ENCODE measurements at places on chromosomes 6 and 20. TPM values are rescaled to one million over a fixed set of nuclear protein-coding genes. Genes with fewer than 3 reads are reported as not detected.

GRCh38 chr20:42857446-42857845 lies 332.3 kb downstream of the PTPRT start:
- no peak overlapping the region for H3K4me3 ChIP-seq
- DNase-seq, result no peak
- H3K27ac ChIP-seq, result no peak overlapping the region
- H3K4me1 ChIP-seq, result no peaks in the 10 kb centered on the region
- H3K36me3 ChIP-seq, result no peaks in the 10 kb centered on the region
- no peaks in the 10 kb centered on the region for H3K27me3 ChIP-seq

- H3K4me1 ChIP-seq, result no peaks in the 10 kb centered on the region
- H3K36me3 ChIP-seq, result no peaks in the 10 kb centered on the region
- no peak overlapping the region for H3K27ac ChIP-seq
- no peak for DNase-seq
- H3K27me3 ChIP-seq, result no peaks in the 10 kb centered on the region
These were observed 94.4 kb upstream of the CD93 start for GRCh38 chr20:23180451-23180921.

DNA sequence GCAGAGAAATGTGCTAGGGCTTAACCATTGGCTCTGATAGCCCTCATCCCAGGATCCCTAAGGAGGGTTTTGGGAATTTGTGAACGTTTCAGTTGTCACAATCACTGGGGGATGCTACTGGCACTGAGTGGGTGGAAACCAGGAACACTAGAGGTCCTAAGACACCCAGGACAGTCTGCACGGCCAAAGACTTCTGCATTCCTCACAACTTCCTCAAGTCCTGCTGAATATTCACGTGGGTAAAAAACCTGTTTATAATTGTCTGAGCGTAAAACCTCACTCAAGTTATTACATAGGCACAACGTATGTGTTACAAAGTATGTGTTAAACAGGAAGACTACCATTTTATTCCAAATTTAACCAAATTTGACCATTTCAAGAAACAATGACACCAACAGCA lies 52.4 kb downstream of the GMDS start:
- H3K27ac ChIP-seq, result no peak overlapping the region
- no peaks in the 10 kb centered on the region for H3K4me1 ChIP-seq

- no peaks in the 10 kb centered on the region for H3K27me3 ChIP-seq
- peaks cover 1% of the 10 kb centered on the region for H3K36me3 ChIP-seq
- no peaks in the 10 kb centered on the region for H3K4me1 ChIP-seq
- no peak overlapping the region for H3K4me3 ChIP-seq
These were observed 12.1 kb downstream of the SS18L1 start for GRCh38 chr20:62155428-62156253.

DNA sequence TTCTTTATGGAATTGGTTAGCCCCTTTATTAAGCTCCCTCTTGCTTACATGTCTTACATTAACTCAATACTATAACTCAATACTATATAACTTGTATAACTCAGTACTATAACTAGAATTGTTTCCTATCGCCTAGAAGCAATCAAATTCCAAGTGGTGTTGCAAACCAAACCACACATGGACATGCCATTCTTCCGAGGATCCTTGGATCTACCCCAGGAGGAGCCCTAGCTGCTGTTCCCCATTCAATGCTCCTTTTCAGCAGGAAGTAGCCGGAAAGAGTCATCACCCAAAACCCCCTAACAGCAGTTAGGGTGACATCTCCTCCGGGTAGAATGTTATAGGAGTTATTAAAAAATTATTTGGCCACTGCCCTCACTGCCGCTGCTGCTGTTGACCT lies 40.5 kb downstream of the PLN start:
- H3K27ac ChIP-seq, result no peak overlapping the region
- H3K4me1 ChIP-seq, result no peaks in the 10 kb centered on the region
- H3K4me3 ChIP-seq, result no peak overlapping the region
- no peak for DNase-seq

DNA sequence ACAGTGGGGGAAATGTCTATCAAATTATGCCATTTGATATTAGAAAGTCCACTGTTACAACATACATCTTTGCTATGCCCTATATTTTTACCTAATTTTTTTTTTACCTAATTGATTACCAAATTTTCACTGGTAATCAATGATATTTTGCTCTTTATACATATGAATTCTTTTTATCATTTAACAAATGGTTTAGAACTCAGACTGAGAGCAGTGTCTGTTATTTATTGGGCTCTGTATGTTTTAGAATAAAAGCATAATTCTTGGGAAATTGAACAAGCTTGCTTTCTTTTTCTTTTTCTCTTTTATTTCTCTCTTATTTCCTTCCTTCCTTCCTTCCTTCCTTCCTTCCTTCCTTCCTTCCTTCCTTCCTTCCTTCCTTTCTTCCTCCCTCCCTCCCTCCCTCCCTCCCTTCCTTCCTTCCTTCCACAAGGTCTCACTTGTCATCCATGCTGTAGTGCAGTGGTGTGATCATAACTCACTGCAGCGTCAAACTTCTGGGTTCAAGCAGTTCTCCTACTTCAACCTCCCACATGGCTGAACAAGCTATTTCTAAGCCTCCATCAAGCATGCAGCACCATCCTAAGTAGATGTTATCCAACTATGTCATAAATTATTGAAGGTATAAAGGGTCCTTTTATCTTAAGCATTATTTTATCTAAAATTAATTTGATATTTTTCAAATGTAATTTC lies 911.7 kb upstream of the CITED2 start:
- H3K36me3 ChIP-seq, result no peaks in the 10 kb centered on the region
- no peak for DNase-seq
- no peak overlapping the region for H3K4me3 ChIP-seq
- no peak overlapping the region for H3K27ac ChIP-seq

- no peaks in the 10 kb centered on the region for H3K36me3 ChIP-seq
- DNase-seq, result peak; percentile 19
- no peaks in the 10 kb centered on the region for H3K27me3 ChIP-seq
- H3K4me3 ChIP-seq, result no peak overlapping the region
- H3K4me1 ChIP-seq, result no peaks in the 10 kb centered on the region
These were observed 687.9 kb upstream of the CITED2 start for GRCh38 chr6:140062043-140063020.

GCNT2 gene
- 58.2 TPM for total RNA-seq

HEY2 gene
- total RNA-seq, result 5.3 TPM
